ENCODE measurements at places on chromosomes 12 and 14. TPM values are rescaled to one million over a fixed set of nuclear protein-coding genes. Genes with fewer than 3 reads are reported as not detected.

DNA sequence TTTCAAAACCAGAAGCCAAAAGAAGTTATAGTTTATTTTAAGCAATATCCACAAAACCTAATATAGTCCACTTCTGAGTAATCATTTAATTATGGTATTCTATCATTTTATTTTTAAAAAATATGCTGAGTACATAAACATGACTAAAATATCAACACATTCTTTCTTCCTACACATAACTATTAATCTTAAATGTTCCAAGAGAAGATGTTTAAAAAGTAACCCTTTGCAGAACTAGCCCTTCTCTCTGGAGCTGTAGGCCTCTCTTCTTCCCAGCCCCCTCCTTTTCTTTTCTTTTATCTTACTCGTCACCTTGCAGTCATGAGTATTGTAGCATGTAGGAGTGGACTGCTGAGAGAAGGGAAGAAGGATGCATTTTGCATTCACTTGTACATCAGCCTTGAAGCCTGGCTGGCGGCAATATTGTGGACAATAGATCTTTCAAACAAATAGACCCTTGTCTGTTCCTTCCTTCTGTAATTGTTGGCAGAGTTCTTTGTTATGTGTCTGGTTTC is 941.9 kb downstream of the NRXN3 start:
- H3K27ac ChIP-seq, result no peak overlapping the region
- H3K4me1 ChIP-seq, result peaks cover 14% of the 10 kb centered on the region
- H3K4me3 ChIP-seq, result no peak overlapping the region
- no peak for DNase-seq
- H3K27me3 ChIP-seq, result no peaks in the 10 kb centered on the region

DNA sequence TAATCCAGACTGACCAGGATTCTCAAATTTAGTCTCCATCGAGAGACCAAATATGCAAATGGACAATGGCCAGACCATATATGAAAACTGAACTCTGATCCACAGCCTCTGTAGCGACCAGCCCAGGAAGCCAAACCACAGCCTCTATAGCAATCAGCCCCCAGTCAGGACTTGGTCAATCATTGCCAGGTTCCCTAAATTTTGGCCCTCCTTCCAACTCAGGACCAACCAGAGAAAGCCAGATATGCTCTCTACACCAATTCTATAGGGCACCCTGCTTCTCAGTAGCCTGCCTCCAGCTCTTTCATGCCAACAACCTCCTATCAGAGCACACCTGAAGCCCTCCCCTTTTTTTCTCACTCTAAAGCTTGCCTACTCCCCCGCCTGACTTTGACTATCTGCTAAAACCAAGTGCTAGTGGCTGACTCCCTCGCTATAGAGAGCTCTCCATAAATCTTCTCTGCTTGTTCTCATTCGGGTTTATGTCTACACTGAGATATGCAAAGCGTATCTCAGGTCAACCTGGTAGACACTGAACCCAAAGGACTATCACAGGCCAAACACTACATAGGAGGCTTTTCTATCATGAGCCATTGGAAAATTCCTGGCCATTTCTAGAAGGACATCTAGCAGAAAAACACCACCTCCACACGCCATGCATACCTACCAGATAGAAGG is 110.5 kb upstream of the FUT8 start:
- no peaks in the 10 kb centered on the region for H3K4me1 ChIP-seq
- no peaks in the 10 kb centered on the region for H3K27me3 ChIP-seq
- no peaks in the 10 kb centered on the region for H3K36me3 ChIP-seq
- H3K4me3 ChIP-seq, result no peak overlapping the region
- no peak overlapping the region for H3K27ac ChIP-seq
- DNase-seq, result no peak

DNA sequence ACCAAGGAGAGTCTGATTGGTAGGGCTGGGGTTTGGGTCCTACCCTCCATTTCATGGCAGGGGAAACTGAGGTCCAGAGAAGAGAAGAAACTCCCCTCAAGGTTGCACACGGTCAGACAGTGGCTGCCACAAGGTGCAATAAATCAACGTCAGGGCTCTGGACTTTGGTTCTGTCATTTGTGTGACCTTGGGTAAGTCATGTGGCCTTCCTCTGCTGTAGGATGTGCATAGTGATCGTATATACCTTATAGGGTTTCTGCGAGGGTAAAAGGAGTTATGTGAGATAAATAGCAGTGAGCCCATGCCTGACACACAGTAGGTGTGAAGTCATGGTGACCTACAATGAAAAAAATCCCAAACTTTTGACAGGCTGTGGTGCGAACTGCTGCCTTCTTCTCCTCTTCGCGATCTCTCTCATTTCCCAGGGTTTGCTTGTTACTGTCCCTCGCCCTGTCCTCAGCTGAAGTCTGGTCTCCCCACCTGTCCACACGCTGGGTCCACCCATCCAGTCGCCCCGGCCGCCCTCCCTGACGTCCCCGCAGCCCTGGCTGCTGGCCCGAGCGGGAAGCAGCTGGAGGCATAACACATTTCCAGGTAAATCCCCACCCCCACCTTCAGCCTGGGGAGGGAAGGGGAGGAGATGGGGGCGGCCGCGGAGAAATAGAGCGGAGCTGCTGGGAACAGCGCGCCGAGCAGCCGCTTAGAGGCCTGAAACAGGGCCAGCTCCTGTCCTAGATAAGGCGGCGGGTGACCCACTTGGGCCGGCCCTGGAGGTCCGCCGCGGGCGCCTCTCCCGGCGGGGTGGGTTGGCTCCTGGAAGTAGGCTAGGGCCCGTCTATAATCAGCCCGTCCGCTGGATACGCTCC is 1.8 kb upstream of the FAM222A start:
- H3K36me3 ChIP-seq, result no peaks in the 10 kb centered on the region
- H3K27me3 ChIP-seq, result no peaks in the 10 kb centered on the region
- peaks cover 3% of the 10 kb centered on the region for H3K4me1 ChIP-seq
- H3K4me3 ChIP-seq, result no peak overlapping the region

- H3K27ac ChIP-seq, result no peak overlapping the region
- peaks cover 41% of the 10 kb centered on the region for H3K36me3 ChIP-seq
- no peak overlapping the region for H3K4me3 ChIP-seq
- DNase-seq, result no peak
Observed at GRCh38 chr12:101298426-101298825, 18.5 kb downstream of the UTP20 start.

- H3K4me1 ChIP-seq, result no peaks in the 10 kb centered on the region
- H3K36me3 ChIP-seq, result peaks cover 2% of the 10 kb centered on the region
- peaks cover 9% of the 10 kb centered on the region for H3K27me3 ChIP-seq
- DNase-seq, result no peak
- no peak overlapping the region for H3K4me3 ChIP-seq
- no peak overlapping the region for H3K27ac ChIP-seq
Observed at GRCh38 chr12:40672741-40673271, 19.4 kb upstream of the CNTN1 start.

DNA sequence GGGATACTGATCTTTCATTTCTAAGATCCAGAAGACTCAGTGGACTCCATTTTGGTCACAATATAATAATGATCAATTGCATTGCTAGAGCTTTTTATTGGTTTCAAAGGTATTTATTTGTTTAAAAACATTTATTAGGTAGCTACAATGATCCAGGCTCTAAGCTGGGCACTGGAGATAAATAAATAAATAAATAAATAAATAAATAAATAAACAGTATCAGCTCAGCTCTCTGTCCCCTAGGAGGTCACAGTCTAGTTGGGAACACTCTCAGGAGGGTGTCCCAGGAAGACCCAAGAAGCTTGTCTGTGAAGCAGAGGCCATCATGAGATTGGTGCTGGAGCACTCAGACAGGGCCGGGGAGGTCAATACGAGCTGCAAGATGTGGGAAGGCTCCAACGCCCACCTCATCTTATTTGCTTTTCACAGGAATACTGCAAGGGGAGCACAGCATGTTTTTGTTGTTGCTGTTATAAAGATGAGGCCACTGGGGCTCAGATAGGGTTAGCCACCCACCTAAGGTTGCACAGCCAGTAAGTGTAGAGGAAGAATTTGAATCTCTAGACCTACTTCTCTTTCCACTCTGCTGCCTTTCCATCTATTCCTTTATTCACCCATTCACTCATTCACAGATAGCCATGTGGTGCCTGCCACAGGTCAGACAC is 15.5 kb downstream of the ASB2 start:
- peaks cover 1% of the 10 kb centered on the region for H3K36me3 ChIP-seq
- H3K27ac ChIP-seq, result no peak overlapping the region
- H3K4me1 ChIP-seq, result peaks cover 32% of the 10 kb centered on the region
- no peak for DNase-seq
- no peak overlapping the region for H3K4me3 ChIP-seq
- H3K27me3 ChIP-seq, result peaks cover 6% of the 10 kb centered on the region

GRCh38 chr14:59214702-59215302 is 26.3 kb downstream of the DAAM1 start:
- H3K4me3 ChIP-seq, result no peak overlapping the region
- H3K4me1 ChIP-seq, result peaks cover 65% of the 10 kb centered on the region
- no peak overlapping the region for H3K27ac ChIP-seq
- H3K36me3 ChIP-seq, result no peaks in the 10 kb centered on the region
- no peak for DNase-seq
- no peaks in the 10 kb centered on the region for H3K27me3 ChIP-seq

- H3K27me3 ChIP-seq, result no peaks in the 10 kb centered on the region
- no peaks in the 10 kb centered on the region for H3K36me3 ChIP-seq
- H3K4me3 ChIP-seq, result no peak overlapping the region
- peaks cover 24% of the 10 kb centered on the region for H3K4me1 ChIP-seq
- DNase-seq, result no peak
Observed at GRCh38 chr12:124571556-124571955, 4.1 kb upstream of the NCOR2 start.

- H3K36me3 ChIP-seq, result peaks cover 5% of the 10 kb centered on the region
- peak overlapping the region; percentile 42 for H3K27ac ChIP-seq
Observed at GRCh38 chr12:101761350-101761749, 22.1 kb upstream of the SYCP3 start.

DNA sequence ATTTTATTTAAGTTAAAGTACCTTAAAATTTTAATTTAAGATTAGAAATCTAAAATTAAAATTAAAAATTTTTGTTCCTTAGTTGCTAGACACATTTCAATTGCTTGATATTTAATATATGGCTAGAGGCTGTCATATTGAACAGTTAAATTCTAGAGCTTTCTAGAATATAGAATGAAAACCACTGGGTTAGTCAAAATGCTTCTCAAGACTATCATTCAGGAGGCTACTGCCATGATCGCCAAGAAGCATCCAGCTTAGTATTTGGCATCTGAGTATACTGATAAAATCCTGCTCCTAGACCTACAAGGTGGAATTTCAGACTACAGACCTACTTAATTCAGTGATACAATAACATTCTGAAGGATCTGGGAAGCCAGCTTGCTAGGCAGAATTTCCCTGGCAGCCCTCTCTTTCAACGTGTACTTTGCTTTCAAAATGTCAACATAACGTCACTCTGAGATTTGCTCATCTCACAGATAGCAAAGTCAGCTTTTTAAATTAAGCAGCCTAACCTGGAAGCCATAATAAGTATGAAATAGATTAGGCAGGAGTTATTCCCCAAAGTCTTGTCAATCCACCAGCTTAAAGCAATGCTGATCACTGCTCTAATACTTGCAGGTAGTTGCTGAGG is 525.8 kb downstream of the FSCB start:
- H3K36me3 ChIP-seq, result no peaks in the 10 kb centered on the region
- no peaks in the 10 kb centered on the region for H3K4me1 ChIP-seq
- H3K4me3 ChIP-seq, result no peak overlapping the region
- no peak for DNase-seq

DNA sequence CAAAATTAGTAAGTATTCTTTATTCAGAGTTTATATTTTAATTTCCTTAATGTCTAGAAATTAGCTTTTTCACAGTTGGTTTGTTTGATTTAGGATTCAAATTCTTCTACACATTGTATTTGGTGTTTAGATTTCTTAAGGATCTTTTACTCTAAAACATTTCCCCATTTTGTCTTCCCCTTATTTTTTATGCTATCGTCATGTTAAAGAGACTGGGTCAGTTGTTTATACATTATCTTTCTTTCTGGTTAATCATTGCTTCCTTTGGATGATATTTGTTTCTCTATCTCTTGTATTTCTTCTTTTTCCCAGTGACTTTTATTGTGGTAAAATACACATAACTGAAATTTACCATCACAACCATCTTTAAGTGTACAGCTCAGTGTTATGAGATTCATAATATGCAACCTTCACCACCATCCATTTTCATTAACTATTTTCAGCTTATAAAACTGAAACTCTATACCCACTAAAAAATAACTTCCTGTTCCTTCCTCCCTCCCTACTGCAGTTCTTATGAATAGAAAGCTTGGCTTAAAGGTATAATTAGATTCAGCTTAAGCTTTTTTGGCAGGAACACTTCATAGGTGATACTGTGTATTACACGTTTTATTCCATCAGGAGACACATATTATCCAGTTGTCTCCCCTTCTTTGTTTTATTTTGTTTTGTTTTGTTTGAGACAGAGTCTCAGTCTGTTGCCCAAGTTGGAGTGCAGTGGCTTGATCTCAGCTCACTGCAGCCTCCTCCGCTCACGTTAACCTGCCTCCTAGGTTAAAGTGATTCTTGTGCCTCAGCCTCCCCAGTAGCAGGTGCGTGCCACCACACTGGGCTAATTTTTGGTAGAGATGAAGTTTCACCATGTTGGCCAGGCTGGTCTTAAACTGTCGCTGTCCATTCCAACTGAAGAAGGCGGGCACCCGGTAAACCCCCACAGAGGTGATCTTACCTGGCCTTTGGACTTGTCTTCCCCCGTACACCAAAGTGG is 45.0 kb downstream of the NOPCHAP1 start:
- H3K4me1 ChIP-seq, result peaks cover 17% of the 10 kb centered on the region
- no peak for DNase-seq
- H3K36me3 ChIP-seq, result peaks cover 50% of the 10 kb centered on the region
- no peak overlapping the region for H3K27ac ChIP-seq
- H3K27me3 ChIP-seq, result no peaks in the 10 kb centered on the region

DNA sequence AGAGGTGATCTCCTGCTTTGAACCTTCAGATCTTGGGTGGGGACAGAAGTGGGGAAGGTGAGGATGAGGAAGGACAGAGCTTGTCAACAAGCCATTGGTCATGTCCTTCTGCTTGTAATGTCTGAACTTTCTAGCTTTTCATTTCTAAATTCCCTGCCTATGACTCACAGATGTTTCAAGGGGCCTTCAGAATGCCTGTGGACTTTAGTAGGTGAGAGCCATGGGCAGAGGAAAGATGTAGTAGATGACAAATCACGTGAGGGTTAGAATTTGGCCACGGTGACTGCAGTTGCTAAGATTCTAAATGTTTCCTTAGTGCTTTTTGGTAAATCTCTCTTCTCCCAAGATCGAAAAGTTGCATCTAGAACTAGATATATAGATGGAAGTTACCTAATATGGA is 18.7 kb upstream of the CREBL2 start:
- H3K4me3 ChIP-seq, result no peak overlapping the region
- H3K27ac ChIP-seq, result peak overlapping the region; percentile 45
- peaks cover 8% of the 10 kb centered on the region for H3K4me1 ChIP-seq
- peaks cover 1% of the 10 kb centered on the region for H3K36me3 ChIP-seq

The TAS2R30 gene
- 1.2 TPM for total RNA-seq

The BEGAIN gene
- 6.5 TPM for total RNA-seq

The ACTR10 gene
- total RNA-seq, result 98.6 TPM

The RNASE1 gene
- total RNA-seq, result 0.72 TPM

The KRT78 gene
- not detected for total RNA-seq

The DPPA3 gene
- not detected for total RNA-seq

The TMPRSS12 gene
- total RNA-seq, result not detected

The PPP1R36 gene
- 1.1 TPM for total RNA-seq

The RASSF3 gene
- total RNA-seq, result 30.9 TPM

The KRT6C gene
- total RNA-seq, result not detected
